ENCODE measurements at places on chromosomes 16 and 17.

GRCh38 chr17:46742565-46743270 is 75.8 kb downstream of the WNT3 start:
- no peak for DNase-seq

DNA sequence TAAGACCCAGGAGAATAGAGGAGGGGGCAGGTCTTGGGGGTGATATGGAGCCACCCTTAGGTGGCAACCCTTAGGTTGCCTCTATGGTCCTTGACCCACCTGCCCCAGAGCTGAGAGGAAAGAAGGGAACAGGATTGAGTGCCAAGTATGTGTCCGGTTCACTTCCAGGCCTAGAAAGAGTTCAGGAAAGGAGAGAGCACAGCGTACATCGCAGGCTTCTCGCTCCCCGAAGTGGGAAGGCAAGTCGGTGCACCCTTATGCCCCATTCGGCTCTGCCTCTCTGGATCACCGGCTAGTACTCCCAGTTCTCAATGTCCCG is 631 bp downstream of the SP6 start:
- no peak for DNase-seq

DNA sequence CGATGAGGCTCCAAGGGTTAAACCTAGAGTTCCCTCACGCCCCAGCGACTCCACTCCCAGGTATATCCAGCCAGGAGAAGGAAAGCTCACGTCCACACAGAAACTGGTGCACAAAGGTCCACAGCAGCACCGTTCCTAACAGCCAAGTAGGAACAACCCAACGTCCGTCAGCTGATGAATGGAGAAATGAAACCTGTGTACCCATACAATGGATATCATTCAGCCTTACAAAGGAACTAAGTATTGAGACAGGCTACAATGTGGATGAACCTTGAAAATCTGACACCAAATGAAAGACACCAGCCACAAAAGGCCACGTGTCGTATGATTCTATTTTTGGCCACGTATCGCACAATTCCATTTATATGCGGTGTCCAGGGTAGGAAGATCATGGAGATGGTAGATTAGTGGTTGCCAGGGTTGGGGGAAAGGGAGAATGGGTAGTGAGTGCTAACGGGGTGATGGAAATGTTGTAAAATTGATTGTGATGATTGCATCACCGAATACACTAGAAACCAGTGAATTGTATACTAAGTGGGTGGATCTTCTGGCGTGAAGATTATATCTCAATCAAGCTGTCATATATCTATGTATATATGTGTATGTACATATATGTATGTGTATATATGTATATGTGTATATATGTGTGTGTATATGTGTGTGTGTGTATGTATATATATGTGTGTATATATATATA is 30.1 kb downstream of the NLRC3 start:
- DNase-seq: no peak

DNA sequence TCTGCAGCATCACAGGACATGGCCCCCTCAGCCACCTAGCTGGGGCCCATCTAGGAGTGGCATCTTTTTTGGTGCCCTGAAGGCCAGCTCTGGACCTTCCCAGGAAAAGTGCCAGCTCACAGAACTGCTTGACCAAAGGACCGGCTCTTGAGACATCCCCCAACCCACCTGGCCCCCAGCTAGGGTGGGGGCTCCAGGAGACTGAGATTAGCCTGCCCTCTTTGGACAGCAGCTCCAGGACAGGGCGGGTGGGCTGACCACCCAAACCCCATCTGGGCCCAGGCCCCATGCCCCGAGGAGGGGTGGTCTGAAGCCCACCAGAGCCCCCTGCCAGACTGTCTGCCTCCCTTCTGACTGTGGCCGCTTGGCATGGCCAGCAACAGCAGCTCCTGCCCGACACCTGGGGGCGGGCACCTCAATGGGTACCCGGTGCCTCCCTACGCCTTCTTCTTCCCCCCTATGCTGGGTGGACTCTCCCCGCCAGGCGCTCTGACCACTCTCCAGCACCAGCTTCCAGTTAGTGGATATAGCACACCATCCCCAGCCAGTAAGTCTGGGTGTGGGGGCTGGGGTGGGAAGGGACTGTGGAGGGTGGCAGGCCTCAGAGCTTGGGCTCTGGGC is 22.0 kb downstream of the RARA start:
- DNase-seq: no peak

DNA sequence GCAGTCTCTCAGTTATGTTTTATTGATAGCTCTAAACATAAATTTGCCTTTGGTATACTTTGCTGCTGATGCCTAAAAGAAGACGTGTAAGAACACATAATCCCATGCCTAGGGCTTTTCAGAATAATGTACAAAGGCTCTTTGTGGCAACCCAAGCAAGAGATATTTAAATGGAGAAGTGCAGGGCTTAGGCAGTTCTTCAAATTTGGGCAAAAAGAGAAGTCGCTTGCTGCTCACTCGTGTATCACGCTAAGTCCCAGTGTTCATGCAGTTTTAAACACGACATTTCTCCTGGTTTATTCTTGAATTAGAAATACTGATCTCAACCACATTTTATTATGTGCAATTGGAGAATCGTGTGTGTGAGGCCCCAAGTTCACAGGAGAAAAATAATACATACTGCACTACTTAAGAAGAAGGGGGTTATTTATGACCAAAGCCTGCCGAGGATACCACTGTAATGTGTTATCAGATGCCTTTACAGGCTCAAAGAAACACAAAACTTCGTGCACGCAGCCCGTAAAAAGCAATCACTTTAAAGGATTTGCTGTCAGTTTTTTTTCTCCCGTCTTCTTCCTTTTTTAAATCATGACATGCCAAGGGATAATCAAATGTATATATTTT is 22.5 kb upstream of the IRX6 start:
- DNase-seq: no peak

DNA sequence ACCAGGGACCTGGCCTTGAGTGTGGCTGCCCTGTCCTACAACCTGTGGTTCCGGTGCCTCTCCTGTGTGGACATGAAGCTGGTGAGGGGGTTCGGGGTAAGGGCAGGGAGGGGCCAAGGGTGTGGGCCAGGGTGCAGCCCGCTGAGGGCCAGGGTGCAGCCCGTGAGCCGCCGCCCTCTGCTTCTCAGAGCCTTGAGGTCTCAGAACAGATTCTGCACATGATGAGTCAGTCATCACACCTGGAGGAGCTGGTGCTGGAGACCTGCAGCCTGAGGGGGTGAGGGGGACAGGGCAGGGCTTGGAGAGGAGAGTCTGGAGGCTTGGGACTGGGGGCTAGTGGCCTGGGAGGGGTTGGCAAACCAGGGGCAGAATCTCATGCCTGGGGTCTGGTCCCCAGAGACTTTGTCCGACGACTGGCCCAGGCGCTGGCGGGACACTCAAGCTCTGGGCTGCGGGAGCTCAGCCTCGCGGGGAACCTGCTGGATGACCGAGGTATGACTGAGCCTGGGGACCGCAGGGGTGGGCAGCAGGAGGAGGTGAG is 2.2 kb downstream of the CARMIL2 start:
- no peak for DNase-seq
